GM04504 (cell line): ENCODE measurements at places on chromosomes 2 and 18.

GRCh38 chr2:149028377-149028776 lies 10.1 kb upstream of the LYPD6B start:
- DNase-seq, result no peak

- no peak for DNase-seq
Observed at GRCh38 chr18:76721207-76721996, 101.0 kb upstream of the ZNF236 start.

DNA sequence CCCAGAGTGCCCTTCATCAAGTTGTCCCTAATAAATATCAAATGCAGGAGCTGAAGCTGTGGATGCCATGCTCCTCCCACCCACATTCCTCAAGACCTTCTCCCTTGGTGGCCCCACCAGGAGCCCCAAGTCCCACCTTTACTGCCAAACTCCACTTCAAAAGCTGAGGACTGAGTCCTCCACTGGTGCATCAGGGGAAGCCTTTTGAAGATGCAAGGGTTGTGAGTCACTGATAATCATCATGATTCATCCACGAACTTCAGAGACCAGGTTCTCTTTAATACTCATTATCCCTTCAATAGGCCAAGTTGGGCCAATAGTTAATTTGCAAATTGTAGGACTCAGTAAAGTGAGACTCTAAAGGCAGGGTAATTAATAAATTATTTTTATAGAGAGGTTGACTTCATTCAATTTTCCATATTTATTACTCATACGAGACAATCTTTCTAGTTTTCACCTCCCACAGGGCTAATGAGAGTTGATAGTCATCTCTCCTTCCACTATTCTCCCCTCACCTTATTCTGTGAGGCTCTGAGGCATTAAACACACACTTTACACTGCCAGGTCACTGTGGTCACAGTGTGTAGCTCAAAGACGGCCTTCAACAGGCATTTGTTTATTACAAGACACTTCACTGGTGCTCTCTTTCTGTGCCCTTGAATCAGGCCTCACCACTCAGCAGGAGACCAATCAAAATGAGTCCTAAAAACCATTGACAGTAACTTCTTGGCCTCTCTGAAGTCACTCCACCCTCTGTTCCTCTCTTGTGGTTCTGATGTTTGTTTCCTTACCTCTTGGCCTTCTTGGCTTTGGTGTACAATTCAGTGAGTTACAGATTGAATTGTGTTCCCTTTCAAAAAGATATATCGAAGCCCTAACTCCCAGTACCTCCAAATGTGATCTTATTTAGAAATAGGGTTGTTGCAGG lies 99.9 kb downstream of the TRIB2 start:
- DNase-seq, result no peak

- peak; percentile 14 for DNase-seq
Observed at GRCh38 chr18:74963820-74964446, 245.0 kb downstream of the PTGR3 start.

DNA sequence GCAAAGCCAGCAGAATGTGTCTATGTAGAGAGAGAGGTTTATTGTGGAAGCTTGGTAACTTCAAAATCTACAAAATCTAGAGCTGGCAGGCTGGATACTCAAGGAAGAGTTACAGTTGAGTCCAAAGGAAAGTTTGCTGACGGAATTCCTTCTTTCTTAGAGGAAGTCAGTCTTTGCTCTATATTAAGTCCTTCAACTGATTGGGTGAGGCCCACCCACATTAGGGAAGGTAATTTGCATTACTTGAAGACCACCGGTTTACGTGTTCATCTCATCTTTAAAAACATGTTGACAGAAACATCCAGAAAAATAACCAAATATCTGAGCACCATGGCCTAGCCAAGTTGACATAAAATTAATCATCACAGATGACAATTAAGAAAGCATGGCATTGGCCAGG lies 101.5 kb downstream of the TEX51 start:
- no peak for DNase-seq

- DNase-seq, result no peak
Observed at GRCh38 chr2:78701546-78701945, 324.0 kb upstream of the REG3G start.

DNA sequence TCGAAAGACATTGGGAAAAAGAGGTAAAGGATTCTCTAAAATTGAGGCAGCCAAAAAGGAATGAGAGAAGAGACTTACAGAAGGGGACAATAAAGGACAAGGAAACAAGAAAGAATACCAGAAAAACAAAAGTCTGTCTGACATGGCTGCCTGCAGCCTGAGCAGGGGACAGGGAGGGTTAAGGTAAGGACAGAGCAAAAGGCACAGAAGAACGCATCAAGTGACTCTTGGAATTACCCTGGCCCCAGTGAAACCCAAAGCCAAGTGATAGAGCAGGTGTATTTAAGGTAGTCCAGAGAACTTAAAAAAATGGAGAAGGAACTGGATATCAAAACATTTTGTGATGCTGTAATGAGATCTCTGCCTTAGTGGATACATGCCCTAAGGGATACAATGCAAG lies 47.1 kb upstream of the XIRP2 start:
- DNase-seq, result no peak

DNA sequence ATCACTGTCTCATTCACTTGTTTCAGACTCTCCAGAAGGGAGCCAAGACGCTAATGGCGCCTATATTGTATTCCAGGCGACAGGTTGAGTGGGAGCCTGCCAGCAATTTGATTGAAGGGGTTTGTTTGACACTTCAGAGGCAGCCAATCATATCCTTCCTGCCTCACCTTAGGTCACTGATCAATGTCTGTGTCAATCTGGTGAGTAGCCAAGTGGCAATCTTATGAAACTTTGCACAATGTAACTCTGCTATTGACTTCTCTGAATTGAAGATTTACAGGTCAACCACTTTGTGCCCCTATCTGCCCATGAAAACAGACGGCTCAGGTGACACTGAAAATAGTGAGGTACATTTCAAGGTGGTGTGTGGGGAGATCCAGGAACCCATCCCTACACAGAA lies 32.7 kb upstream of the RPE start:
- no peak for DNase-seq

DNA sequence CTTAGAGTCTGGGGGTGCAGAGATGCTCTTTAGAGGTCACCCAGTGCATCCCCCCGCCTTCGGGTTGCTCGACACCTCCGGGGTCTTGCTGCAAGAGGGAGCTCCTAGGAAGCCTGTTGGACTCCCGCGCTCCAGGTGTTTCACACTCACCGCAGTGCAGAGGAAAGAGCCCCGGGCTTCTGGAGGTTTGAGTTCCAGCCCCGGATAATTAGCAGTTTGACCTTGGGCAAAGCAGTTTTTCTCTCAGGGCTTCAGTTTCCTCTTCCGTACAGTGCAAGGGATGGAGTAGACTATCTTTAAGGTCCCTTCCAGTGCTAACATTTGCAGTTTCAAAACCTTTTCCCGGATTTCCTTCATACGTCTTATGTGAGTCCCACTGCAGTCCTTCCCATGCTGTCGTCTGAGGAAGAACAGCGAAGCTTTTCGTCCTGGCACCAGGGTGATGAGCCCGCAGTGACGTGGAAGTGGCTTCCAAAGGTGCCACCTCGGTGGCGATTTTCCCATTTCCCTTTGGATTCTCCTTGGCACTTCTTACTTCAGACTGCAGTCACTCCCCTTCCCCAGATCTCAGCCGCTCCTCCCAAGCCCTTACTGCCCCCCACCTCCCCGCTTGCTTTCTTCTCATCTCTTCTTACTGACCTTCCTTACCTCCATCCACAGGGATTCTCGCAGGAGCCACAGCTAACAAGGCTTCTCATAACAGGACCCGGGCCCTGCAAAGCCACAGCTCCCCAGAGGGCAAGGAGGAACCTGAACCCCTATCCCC lies 585 bp downstream of the PNKD start:
- no peak for DNase-seq

GRCh38 chr2:28341208-28341891 lies 51.3 kb upstream of the FOSL2 start:
- no peak for DNase-seq

- DNase-seq, result peak; percentile 54
Observed at GRCh38 chr18:9380101-9380500, 45.5 kb downstream of the TWSG1 start.

GRCh38 chr2:166013878-166014277 lies 60.3 kb upstream of the TTC21B start:
- DNase-seq, result no peak
